GM12878 (cell line): ENCODE measurements at places on chromosomes 5 and 9. TPM values are rescaled to one million over a fixed set of nuclear protein-coding genes. Genes with fewer than 3 reads are reported as not detected.

GRCh38 chr9:13805546-13805945, 508.4 kb downstream of the NFIB start:
- no peak for DNase-seq

- no peak for DNase-seq
Measured at GRCh38 chr9:110157823-110158664, 49.9 kb downstream of the C9orf152 start.

The UQCRQ gene
- 443 and 445 TPM in 2 replicates for total RNA-seq

The TMEM215 gene
- not detected in 2 replicates for total RNA-seq
